H1 (cell line): ENCODE measurements at places on chromosomes 6 and 20. TPM values are rescaled to one million over a fixed set of nuclear protein-coding genes. Genes with fewer than 3 reads are reported as not detected.

- no peaks in the 10 kb centered on the region for H3K4me1 ChIP-seq
- no peak overlapping the region for H3K27ac ChIP-seq
- DNase-seq = no peak
- H3K27me3 ChIP-seq = no peaks in the 10 kb centered on the region
- H3K4me3 ChIP-seq = no peak overlapping the region
These were observed 5.4 kb downstream of the RAMACL start for GRCh38 chr6:166581091-166581511.

DNA sequence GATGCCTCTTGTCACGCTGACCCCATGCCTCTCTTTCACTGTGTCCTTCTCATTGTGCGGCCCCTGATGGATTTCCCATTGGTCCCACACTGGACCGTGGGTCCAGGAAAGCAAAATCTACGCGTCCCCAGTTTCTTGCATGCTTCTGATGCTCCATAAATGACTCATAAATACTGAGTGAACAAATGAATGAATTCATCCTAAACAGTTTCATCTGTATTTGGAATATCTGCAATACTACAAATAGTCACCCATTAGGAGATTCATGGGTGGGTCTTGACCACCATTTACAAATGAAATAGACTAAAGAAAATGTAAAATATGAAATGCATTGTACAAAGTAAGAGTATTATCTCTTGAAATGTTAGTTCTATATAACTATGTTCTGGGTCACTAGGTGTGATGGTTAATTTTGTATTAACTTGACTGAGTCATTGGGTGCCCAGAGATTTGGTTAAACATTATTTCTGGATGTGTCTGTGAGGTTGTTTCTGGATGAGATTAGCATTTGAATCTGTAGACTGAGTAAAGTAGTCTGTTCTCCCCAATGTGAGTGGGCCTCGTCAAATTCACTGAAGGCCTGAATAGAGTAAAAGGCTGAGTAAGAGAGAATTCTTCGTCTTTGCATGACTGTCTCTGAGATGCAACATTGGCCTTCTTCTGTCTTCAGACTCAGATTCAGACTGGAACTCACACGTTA lies 448.7 kb downstream of the PREX1 start:
- DNase-seq = no peak
- H3K27me3 ChIP-seq = no peaks in the 10 kb centered on the region; the same call in 1 of the 2 replicates

DNA sequence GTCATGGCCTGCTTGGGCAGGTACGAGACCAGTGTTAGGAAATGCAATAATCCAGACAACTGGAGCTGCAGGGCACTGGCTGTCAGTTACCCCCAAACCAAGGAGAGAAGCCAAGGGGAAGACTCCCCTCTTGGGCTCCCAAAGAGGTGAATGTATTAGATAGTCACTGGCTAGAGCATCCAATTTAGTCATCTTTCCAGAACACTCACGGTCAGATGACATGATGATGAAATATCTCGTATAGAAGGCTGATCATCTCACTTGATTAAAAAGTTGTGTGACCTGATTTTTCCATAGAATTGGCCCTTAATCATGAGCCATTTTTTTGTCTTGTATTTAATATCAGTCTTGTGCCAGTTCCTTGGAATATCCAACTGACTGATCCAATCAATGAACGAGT lies 40.7 kb downstream of the SLC22A3 start:
- H3K4me1 ChIP-seq = no peaks in the 10 kb centered on the region
- H3K27ac ChIP-seq = no peak overlapping the region
- no peaks in the 10 kb centered on the region for H3K27me3 ChIP-seq

- H3K27me3 ChIP-seq = peaks cover 4% of the 10 kb centered on the region; the same call in 1 of the 2 replicates
- peak overlapping the region; percentile 74 for H3K4me3 ChIP-seq
- no peak overlapping the region for H3K27ac ChIP-seq
- H3K36me3 ChIP-seq = peaks cover 13% of the 10 kb centered on the region
- H3K4me1 ChIP-seq = peaks cover 10% of the 10 kb centered on the region
These were observed 527 bp downstream of the TOMM34 start for GRCh38 chr20:44959638-44960102.

The ZSCAN26 gene
- total RNA-seq = 8.2 and 8.5 TPM in 2 replicates

The FRK gene
- 0.19 and 0.24 TPM in 2 replicates for total RNA-seq

GRCh38 chr20:43839793-43840199 lies 74.9 kb upstream of the TOX2 start:
- H3K36me3 ChIP-seq = no peaks in the 10 kb centered on the region
- H3K27me3 ChIP-seq = no peaks in the 10 kb centered on the region
- H3K27ac ChIP-seq = no peak overlapping the region
- H3K4me3 ChIP-seq = no peak overlapping the region

The CLVS2 gene
- total RNA-seq = 0.67 and 0.73 TPM in 2 replicates

GRCh38 chr6:33416386-33417127 lies 1.4 kb downstream of the CUTA start:
- H3K27me3 ChIP-seq = no peaks in the 10 kb centered on the region
- peak overlapping the region; percentile 79 for H3K27ac ChIP-seq
- no peak for DNase-seq

DNA sequence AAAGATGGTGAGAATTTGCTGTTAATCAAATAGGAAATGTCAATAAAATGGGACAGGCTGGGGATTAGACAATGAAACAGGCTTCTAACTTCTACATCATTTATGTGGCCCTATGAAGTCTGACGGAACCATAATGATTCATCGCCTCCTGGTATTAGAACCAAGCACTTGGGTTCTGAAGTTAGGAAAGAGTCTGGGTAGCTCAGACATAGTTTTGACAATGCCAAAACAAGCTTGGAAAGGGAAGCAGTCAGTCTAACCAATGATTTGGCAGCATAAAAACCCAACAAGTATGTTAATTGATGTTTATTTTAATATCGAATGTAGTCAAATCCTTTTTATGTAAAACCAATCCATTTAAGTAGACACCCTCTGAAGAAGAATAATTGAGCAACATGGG lies 160.8 kb upstream of the RSPO3 start:
- no peak for DNase-seq
- no peaks in the 10 kb centered on the region for H3K27me3 ChIP-seq
- no peak overlapping the region for H3K27ac ChIP-seq
- H3K4me1 ChIP-seq = no peaks in the 10 kb centered on the region
- H3K4me3 ChIP-seq = no peak overlapping the region

GRCh38 chr6:35179901-35180535 lies 33.7 kb upstream of the SCUBE3 start:
- no peaks in the 10 kb centered on the region for H3K27me3 ChIP-seq
- peaks cover 4% of the 10 kb centered on the region; the same call in 1 of the 2 replicates for H3K4me1 ChIP-seq
- H3K36me3 ChIP-seq = no peaks in the 10 kb centered on the region
- no peak for DNase-seq
- H3K27ac ChIP-seq = no peak overlapping the region
- H3K4me3 ChIP-seq = no peak overlapping the region

The HSPA1L gene
- 1.6 and 1.9 TPM in 2 replicates for total RNA-seq

GRCh38 chr6:13638626-13639025 lies 23.5 kb downstream of the NOL7 start:
- peaks cover 2% of the 10 kb centered on the region; the same call in 1 of the 2 replicates for H3K36me3 ChIP-seq
- no peaks in the 10 kb centered on the region for H3K4me1 ChIP-seq
- H3K27me3 ChIP-seq = no peaks in the 10 kb centered on the region

The HAO1 gene
- total RNA-seq = not detected in 2 replicates

DNA sequence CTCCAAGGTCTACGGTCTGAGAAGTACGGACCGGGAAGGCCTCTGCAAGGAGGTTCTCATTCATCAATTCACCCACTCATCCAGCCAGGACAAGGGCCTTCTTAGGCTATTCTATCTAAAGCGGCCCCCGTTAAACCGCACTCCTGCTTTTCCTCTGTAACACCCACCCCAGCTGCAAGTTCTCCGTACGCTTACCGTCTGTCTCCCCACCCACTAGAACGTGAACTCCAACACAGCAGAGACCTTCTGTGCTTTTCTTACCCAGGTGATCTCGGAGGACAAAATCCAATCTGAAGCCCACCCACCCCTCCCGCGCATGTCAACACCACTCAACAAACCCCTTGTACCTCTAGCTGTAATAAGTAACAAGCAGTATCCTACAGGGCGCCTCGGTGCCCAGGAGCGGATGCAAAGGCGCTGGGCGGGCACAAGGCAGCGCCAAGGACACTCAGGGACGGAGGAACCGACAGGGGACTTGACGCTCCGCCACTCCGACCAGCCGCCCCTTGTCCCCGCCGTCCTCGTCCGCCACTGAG lies 351 bp downstream of the AURKA start:
- no peak for DNase-seq
- H3K4me1 ChIP-seq = peaks cover 7% of the 10 kb centered on the region; the same call in 1 of the 2 replicates
- H3K4me3 ChIP-seq = peak overlapping the region; percentile 98
- peaks cover 39% of the 10 kb centered on the region for H3K36me3 ChIP-seq
- H3K27me3 ChIP-seq = no peaks in the 10 kb centered on the region

DNA sequence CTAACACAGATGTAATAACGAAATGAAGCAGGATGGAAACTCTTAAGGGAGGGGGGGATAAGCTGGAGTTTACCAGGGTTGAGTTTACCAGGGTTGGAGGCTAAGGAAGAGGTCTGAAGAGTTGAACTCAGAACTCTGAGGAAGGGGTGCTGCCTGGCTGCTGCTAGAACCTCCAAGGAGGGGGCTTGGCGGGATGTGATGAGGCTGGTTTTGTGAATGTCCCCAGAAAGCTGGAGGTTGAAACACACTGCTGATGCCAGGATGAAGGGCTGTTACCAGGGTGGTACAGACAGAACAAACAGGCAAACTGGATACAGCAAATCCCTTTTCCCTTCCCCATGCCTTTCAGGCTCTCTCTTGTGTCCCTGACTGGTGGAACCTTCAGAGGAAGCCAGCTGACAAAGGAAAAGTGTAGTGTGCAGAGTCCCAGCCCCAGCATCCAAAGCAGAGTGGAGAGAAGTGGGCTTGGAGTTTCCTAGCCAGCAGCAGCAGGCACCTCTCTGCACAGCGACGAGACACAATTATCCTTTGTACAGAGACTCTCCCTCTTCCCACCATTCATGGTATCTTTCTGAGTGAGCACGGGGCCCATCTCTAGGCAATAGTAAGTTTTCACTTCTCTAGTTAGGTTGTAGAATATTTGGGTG lies 23.7 kb downstream of the UBE2V1 start:
- H3K4me1 ChIP-seq = peaks cover 13% of the 10 kb centered on the region
- H3K4me3 ChIP-seq = no peak overlapping the region
- H3K27ac ChIP-seq = no peak overlapping the region
- H3K36me3 ChIP-seq = no peaks in the 10 kb centered on the region

- H3K27me3 ChIP-seq = no peaks in the 10 kb centered on the region
- H3K27ac ChIP-seq = no peak overlapping the region
- no peak for DNase-seq
- H3K36me3 ChIP-seq = no peaks in the 10 kb centered on the region
- no peaks in the 10 kb centered on the region for H3K4me1 ChIP-seq
These were observed 172.1 kb upstream of the OLIG3 start for GRCh38 chr6:137666202-137666774.

The RAET1L gene
- total RNA-seq = not detected in 2 replicates

GRCh38 chr6:160685762-160686450 lies 16.1 kb upstream of the PLG start:
- no peak overlapping the region for H3K4me3 ChIP-seq
- H3K27me3 ChIP-seq = no peaks in the 10 kb centered on the region
- no peaks in the 10 kb centered on the region for H3K36me3 ChIP-seq
- H3K27ac ChIP-seq = no peak overlapping the region
- H3K4me1 ChIP-seq = no peaks in the 10 kb centered on the region

- no peak overlapping the region for H3K27ac ChIP-seq
- 0 out of 2 replicates have a peak, but pooled peaks cover 4% of the 10 kb centered on the region for H3K4me1 ChIP-seq
- H3K4me3 ChIP-seq = no peak overlapping the region
These were observed 70.5 kb upstream of the NKAIN2 start for GRCh38 chr6:123733180-123733579.

DNA sequence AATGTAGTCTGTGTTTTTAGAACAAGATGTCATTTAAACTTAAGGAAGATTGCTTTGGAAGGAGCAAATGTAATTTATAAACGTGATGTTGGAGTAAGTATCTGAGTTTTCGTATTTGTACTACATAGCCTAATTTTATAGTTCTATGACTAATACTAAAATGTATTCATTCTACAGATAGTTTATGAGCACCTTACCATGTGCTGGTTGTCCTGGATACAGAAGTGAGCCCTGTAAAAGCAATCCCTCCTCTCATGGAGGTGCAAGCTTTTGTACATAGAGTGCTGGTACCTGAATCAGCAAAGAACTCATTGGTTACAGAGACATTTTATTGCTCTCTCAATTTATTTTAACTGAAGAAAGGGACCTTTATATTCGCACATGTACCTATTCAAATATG lies 27.1 kb downstream of the TBPL1 start:
- no peaks in the 10 kb centered on the region for H3K27me3 ChIP-seq

The TPMT gene
- total RNA-seq = 17.2 and 18.3 TPM in 2 replicates

GRCh38 chr20:1225263-1225782 lies 521 bp upstream of the RAD21L1 start:
- peaks cover 6% of the 10 kb centered on the region for H3K27me3 ChIP-seq
- H3K36me3 ChIP-seq = no peaks in the 10 kb centered on the region
- no peaks in the 10 kb centered on the region for H3K4me1 ChIP-seq
- peak; percentile 75 for DNase-seq
- H3K4me3 ChIP-seq = peak overlapping the region; percentile 57

The TMEM14C gene
- 111 and 116 TPM in 2 replicates for total RNA-seq

The MCCD1 gene
- not detected in 2 replicates for total RNA-seq

The IL17F gene
- not detected in 2 replicates for total RNA-seq

The FAM217A gene
- total RNA-seq = not detected in 2 replicates

The VSTM2L gene
- total RNA-seq = 1.3 and 1.6 TPM in 2 replicates
